ENCODE measurements at places on chromosomes 5 and 9.

DNA sequence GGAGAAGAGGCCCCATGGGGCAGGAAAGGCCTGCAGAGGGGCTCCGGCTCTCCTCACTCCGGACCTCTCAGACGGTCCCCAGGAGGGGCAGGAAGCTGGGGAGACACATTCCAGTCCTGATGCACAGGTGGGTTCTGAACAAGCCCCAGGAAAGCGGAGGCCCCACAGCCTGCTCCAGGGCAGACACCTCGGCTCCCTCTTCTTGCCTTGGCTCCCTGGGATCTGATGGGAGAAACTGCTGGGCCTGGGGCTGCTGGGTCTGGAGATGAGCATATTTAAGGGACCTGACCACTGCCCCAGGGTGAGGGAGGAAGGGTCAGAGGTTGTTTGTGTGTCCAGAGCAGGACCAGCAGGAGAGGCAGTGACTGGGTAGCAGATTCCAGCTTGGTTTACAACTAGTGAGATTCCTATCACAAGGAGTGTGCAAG is 1.2 kb downstream of the CORO2A start:
- DNase-seq, result no peak

- no peak for DNase-seq
These were observed 1.2 kb downstream of the CDK20 start for GRCh38 chr9:87973122-87973521.

DNA sequence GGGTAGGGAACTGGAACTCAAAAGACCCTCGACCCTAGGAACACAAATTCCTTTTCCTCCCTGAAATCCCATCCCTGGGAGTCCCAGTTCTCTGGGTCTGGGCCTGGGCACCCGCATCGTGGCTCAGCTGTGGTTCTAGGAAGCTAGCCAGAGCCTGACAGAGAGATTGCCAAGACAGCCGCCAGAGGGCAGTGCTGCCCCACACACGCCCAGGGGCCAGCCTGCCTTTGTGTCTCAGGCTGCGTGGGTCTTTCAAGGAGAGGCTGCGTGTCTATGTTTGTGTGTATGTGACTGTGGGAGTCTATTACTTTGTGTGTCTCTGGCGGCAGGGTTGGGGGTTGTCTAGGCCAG is 32.0 kb upstream of the TTLL11 start:
- peak; percentile 86 for DNase-seq

DNA sequence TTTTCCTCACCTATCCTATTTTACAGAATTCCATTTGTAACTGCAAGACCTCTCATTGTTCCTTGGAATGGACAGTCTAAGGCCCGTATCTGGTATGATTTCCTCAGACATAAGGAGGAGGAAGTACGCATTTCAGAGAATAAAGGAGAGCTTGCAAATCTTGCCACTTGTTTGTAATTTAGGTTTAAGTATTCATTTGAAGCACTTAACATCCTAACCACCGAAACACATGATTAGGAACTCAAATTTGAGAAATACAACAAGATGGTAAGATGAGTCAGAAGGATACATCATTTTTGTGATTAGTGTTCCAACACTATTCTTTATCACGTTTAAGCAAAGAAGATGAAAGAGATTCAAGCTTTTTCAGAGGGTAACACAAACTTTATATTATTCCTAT is 3.9 kb upstream of the ZCCHC9 start:
- no peak for DNase-seq

- no peak for DNase-seq
These were observed 14.4 kb upstream of the ORM1 start for GRCh38 chr9:114308361-114308950.

DNA sequence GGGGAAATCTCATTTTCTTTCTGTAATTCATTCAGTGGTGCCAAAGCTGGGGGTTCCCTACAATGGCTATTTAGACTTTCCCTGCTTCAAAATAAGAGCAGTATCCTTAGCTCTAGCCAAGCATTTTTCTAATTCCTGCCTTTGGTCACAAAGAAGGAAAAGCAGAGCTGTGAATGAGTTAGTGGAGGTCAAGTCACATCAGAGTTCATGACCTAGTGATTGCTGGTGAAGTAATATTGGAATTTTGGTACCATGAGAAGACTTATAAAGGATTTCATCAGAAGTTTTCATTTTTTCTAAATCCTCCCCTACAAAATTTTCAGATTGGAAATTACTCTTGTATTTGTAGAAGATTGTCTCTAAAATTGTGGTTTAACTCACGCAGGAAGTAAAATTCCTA is 28.0 kb downstream of the DNAJC21 start:
- DNase-seq, result no peak

GRCh38 chr5:133642153-133642722 is 29.9 kb upstream of the FSTL4 start:
- no peak for DNase-seq
